NCI-H1105 treated with DMSO at 0.1 percent for 48 hours (cell line): ENCODE measurements at places on chromosomes 6 and 20.
A peak's percentile ranks its signal among the peaks of the same experiment; 100 is the strongest.

GRCh38 chr20:64104667-64105451, 2.5 kb downstream of the NPBWR2 start:
- DNase-seq, result no peak

DNA sequence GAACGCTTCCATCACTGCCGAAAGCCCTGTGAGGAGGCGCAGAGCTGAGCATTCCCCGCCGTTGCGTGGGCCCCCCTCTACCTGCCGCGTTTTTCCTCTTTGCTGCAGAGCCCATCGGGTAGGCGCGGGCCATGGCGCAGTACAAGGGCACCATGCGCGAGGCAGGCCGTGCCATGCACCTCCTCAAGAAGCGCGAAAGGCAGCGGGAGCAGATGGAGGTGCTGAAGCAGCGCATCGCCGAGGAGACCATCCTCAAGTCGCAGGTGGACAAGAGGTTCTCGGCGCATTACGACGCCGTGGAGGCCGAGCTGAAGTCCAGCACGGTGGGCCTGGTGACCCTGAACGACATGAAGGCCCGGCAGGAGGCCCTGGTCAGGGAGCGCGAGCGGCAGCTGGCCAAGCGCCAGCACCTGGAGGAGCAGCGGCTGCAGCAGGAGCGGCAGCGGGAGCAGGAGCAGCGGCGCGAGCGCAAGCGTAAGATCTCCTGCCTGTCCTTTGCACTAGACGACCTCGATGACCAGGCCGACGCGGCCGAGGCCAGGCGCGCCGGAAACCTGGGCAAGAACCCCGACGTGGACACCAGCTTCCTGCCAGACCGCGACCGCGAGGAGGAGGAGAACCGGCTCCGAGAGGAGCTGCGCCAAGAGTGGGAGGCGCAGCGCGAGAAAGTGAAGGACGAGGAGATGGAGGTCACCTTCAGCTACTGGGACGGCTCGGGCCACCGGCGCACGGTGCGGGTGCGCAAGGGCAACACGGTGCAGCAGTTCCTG, 693 bp downstream of the FAM50B start:
- DNase-seq, result no peak

DNA sequence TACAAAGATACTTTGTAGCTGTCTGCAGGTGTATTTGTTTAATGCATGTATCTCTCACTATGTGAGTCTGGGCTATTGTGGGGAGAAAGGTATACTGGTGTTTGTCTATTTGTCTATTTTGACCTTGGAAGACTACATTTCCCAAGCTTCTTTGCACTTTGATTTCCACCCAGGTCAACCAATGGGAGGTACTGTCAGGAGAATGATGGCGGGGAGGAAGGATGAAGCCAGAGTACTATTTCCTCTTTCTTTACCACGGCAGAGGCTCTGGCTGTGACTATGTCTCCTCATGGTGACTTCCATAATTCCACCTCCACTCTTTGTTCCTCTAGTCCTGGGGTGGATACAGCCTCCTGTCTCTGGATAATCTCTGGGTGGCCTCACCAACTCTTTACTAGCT, 23.1 kb downstream of the LBP start:
- DNase-seq, result no peak

- DNase-seq, result peak; percentile 97
Observed at GRCh38 chr20:40293740-40294139, 395.3 kb downstream of the MAFB start.

- DNase-seq, result no peak
Observed at GRCh38 chr6:130890521-130890971, 63.3 kb downstream of the SMLR1 start.

DNA sequence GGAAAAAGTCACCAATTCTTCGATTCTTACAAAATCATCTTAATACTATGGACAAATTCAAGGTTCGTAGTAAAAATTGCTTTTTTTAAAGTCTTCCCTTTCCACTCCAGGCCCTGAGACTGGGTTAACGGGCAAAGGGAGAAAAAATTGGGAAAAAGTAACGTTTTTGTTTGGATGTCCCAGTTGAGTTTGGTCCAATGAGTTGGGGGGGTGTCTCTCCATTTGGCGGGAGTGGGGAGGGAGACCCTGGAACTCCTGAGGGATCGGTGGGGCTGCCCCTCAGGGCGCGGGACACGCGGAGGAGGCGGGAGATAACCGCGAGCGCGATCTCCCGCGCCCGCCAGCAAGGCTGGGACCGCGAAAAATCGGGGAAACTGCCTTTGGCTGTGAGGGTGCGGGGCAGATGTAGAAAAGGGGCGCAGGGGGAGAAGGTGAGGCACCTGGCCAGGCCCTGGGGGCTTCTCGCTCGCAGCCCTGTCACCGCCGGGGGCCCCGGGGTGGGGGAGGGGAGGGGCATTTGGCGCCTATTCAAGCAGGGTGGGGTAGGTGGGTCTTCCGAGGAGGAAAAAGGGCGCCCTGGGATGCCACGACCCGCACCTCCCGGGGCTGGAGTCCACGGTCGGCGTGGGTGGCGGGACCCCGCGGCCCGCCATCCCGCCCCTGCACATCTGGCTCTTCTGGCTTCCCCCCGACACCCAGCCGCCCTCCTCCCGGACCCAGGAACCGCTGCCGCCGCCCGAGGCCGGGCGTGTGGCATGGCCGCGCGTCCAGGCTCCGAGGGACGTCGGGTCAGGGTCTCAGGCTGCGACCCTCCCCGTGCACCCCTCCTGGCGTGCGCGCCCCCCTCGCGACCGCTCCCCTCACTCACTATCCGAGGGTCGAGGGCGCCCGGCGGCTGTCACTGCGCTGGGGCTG, 595 bp downstream of the FBXO5 start:
- no peak for DNase-seq

DNA sequence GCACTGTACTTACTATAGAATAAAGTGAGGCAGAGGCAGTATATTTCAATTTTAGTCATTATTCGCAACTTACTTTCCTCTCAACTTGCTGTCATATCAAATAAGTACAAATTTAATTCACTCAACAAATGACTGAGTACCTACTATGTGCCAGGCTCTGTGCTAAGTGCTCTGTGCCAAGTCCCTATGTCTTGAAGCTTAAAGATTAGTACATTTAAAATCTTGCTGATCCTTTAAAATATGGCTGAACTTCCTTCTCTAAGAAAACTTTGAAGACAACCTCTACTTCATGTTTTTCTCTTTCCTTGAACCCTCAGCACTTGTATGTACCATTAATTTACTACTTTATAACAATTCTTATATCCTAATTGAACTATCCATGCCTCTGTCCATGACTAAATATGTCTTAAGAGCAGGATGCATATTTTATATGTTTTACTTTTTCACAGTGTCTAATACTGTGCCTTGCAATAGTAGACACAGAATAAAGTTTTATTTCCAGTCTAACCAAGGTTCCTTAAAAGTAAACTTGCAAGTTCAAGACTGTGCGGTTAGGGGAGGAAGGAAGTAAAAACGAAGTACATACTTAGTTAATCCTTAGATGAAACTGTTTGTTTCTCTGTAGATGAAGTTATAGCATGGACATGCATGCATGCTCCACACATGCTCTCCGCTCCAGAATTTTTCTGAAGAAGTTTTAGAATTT, 10.0 kb upstream of the LATS1 start:
- no peak for DNase-seq

GRCh38 chr6:151695156-151695555, 112.3 kb upstream of the ESR1 start:
- DNase-seq, result no peak

- no peak for DNase-seq
Observed at GRCh38 chr6:25944688-25945574, 14.4 kb upstream of the SLC17A2 start.

- DNase-seq, result peak; percentile 68
Observed at GRCh38 chr6:3456898-3457709, at the start of gene SLC22A23. SLC22A23 (minus strand) TSS chr6:3457050; CDS start chr6:3456559, 491 bp downstream.

DNA sequence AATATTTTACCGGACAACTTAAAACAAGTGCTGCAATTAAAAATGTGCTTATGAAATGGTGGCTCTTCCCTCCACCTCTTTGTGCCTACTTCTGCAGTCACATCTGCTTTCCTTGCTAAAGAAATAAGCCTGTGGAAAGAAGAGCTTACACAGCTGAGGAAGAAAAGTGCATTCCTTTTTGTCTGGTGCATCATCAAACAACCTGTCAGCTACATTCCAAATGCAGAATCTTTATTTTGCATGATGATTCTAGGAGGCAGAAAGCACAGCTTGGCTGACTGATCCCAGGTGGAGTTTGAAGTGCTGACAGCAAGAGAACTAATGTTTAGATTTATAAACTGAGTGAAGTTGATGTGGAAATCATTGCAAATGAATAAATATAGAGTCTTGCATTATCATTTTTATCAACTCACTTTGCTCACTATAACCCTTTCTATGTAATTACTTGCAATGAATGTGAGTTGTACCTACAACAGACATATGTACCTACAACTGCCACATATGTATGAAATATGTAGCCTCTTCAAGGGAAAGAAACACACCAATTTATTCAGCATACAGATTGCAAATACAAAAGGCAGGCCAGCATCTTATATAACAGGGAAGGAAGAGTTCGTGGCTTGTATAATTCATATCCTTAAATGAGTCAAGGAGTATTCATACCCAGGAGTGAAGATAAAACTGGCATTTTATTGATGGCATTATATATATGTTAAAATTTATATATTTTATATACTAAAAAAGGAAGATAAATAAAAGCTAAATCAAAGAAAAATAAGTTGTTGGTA, 223.4 kb upstream of the MCHR2 start:
- no peak for DNase-seq

- DNase-seq, result no peak
Observed at GRCh38 chr6:168031411-168031971, 34.0 kb downstream of the KIF25 start.

- DNase-seq, result peak; percentile 31
Observed at GRCh38 chr6:85449388-85449817, 480 bp upstream of the NT5E start.

- no peak for DNase-seq
Observed at GRCh38 chr20:53402233-53403005, 191.2 kb downstream of the ZNF217 start.

DNA sequence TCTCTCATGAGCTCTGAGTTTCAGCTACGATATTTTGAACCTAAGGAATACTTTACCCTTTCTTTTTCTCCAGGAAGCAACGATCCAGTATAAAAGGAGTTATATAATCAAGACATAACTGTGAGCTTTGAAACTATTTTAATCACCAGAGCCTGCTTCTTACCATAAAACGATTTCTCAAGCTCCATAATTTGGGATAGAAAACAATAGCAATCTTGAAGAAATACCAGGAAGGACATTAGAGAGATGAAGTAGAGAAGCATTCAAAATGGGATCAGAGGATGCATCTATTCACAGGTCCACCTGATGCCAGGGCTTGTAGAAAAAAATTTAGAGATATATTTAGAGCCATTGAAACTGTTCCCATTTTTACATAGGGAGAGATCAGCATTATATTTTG, 135.9 kb downstream of the FUT9 start:
- no peak for DNase-seq

DNA sequence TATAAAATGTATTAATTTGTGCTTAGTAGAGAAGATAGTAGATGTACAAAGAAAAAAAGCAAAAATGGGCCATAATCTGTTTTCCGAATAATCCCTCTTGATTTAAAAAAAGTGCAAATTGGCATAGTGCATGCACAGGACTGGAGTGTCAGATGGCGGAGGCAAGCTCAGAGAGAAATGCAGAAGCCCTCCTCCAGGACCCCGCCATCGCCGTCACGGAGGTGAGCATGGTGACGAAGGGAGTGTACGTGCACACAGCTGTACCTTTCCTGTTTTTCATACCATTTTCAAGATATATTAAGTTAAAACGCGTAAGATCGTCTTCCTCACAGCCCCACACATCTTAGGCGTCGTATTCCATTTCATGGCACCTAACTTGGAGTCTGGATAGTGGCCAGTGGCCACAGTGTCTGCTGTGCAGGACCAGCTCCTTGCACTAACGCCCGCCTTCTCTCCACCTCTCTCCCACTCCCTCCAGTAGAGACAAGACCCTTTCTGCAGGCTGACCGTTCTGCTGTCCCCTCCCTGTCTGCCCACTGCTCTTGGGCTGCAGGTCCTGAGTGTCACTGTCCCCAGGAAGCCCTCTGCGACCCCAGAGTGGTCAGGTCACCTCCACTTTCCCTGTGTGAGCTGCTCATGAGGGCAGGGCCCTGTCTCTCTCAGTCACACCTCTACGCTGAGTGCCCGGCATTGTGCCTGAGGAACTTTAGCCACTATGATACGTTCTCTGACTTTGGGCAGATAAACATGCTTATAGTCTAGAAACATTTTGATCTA, 9.8 kb downstream of the DUSP22 start:
- DNase-seq, result no peak

- no peak for DNase-seq
Observed at GRCh38 chr6:6592826-6593475, 4.4 kb downstream of the LY86 start.

DNA sequence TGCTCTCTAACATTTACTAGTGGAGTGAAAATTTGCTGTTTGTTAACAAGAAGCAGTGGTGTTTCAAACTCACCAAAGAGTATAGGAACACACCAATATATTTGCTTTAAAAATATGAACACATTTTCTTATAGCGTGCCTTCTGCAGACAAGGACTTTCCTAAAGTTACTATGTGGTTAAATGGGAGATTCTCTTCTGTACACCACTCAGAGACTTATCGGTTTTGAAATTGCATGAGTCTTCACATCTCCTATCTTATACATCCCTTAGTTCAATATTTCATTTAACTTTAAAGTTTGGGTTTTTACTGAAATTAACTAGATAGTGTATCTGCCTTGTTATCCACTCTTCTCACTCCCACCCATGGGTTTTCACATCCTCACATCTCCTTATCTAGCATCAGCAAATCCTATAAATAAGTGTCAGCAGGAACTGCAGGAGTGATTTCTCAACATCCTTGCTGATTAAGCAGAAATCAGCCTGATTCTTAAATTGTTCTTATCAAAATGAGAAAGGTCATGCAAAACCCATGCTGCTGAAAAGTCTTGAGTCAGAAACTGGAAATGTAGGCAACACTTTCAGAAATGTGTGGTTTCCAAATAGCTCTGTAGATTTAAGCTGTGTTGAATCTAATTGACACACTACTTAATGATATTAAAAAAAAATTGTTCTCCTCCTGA, 1075.6 kb upstream of the GJE1 start:
- no peak for DNase-seq

DNA sequence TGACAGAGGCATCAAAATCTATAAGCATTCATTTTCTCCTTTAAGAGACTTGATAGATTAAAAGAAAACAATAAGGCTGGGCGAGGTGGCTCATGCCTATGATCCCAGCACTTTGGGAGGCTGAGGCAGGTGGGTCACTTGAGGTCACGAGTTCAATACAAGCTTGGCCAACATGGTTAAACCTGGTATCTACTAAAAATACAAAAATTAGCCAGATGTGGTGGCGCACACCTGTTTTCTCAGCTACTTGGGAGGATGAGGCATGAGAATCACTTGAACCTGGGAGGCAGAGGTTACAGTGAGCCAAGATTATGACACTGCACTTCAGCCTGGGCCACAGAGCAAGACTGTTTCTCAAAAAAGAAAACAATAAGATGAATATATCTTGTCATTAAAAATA, 39.3 kb upstream of the LOC128125822 start:
- no peak for DNase-seq

- no peak for DNase-seq
Observed at GRCh38 chr20:1688886-1689538, 31.4 kb upstream of the SIRPG start.
